K562 (cell line): ENCODE measurements at places on chromosomes 4 and X. TPM values are rescaled to one million over a fixed set of nuclear protein-coding genes. Genes with fewer than 3 reads are reported as not detected.

- no peak for DNase-seq
Measured at GRCh38 chr4:129146639-129147038, 50.7 kb downstream of the C4orf33 start.

DNA sequence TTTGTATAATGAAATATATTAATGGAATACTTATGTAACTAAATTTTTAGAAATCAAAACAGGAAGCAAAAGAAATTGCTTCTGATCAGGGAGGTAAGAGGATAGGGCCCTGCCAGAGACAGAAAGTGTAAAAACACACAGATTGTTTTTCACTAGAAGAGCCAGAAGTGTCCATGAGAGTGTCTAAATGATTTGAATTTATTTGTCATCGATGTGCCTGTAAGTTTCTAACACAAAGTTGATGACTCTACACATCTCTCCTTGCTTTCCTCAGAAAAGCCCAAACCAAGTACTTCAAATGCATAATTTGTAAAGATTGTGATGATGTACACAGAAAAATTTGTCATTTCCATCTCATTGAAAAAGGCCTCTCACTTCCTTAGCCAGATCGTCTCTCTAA lies 80.6 kb downstream of the TMEM156 start:
- DNase-seq, result no peak

- no peak for DNase-seq
Measured at GRCh38 chr4:71272976-71273375, 65.8 kb upstream of the SLC4A4 start.

- DNase-seq, result no peak
Measured at GRCh38 chr4:7677799-7678301, 243.1 kb upstream of the PSAPL1 start.

GRCh38 chr4:87944967-87945366 lies 30.5 kb upstream of the SPP1 start:
- no peak for DNase-seq

DNA sequence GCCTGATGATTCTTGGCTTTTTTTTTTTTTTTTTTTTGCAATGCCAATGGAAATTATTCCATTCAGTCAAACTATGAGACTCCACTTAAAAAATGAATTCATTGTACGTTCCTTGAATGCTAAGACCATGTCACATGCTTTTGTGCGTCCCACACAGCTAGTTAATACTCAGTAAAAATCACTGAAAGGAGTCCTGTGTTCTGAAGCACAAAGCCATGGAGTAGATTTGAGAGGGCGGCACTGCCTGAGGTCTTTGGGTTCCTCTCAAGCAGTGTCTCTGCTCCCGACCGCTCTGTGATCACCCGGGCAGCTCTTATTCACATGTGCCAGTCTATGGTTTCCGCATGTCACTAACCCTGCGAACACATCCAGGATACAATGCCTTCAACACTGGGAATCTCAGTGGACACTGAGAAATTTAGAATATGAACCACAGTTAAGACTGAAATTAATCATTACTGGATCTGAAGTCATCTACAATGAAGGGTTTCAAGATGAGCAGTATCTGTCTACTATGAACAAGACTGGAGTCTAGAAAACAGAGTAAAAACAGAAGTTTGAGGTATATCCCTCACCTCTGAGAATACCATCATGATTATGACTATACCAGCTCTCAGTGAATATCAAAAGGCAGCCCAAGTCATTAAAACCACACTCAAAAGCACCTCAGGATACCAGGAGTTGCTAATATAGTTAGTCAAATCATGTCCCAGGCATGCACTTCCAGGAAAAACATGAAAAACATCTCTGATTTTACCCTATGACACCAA lies 193.0 kb downstream of the MGST2 start:
- DNase-seq, result no peak

GRCh38 chr4:71857713-71858451 lies 74.0 kb upstream of the GC start:
- peak; percentile 72 for DNase-seq

GRCh38 chrX:1417921-1418771 lies 26.2 kb upstream of the SLC25A6 start:
- no peak for DNase-seq

DNA sequence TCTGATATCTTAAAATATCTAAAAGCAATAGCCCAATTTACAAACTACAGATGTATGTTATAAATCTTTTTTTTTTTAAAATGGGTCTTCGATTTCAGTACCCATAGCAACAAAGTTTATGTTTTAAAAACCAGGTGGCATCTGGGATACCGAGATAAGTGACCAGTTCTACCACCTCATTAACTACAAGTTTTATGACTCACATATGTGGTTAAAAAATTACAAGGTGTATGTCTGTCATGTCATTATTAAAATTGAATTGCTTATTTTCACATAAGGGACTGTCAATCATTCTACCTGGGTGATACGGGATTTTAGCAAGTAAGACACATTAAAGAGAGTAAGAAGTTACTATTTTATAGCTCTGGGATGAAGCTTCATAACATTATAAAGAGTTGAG lies 192.0 kb upstream of the ETNPPL start:
- peak; percentile 49 for DNase-seq

Gene NPY5R
- total RNA-seq, result not detected in 2 replicates

Gene DSPP
- not detected in 2 replicates for total RNA-seq

Gene TXK
- 0.40 and 0.67 TPM in 2 replicates for total RNA-seq

Gene XAGE1A
- 58.9 and 59.0 TPM in 2 replicates for total RNA-seq
